Ecto neural progenitor cell (in vitro differentiated cells): ENCODE measurements at places on chromosomes 5 and 9.

- DNase-seq = no peak
Measured at GRCh38 chr9:26773056-26773455, 119.5 kb downstream of the CAAP1 start.

DNA sequence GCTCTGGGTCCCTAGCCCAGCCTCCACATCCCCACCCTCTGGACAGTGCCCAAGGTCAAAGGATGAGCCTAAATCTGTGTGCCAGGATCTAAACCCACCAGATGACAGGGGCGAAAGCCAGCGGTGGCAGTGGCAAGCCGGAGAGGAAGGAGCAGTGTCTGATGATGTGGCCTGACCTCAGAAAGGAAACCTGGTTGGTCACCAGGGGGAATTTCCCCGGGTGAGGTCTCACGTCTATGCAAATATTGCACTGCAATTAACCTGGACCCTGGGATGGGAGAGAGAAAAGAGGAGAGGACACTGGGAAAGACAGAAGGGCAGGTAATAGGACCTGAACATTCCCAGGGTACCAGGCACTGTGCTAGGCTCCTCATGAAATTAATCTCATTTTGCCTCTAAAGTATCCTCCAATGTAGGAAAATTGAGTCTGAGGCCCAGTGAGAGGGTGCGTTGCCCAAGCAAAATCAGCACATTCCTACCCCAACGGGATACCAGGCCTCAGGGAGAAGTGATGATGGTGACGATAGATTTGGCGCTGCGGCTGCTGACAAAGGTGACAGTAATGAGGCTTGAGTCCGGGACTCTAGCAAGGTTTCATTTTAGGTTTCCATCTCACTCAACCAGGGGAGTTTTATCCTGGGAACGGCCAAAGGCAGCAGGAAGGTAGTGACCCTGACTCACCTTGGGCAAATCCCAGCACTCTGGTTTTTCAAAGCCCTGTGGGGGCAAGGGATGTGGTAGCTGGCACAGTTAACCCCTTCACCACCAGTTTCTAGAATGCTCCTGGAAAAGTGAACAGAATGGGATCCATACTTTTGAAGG is 13.4 kb upstream of the TNIP1 start:
- DNase-seq = no peak

DNA sequence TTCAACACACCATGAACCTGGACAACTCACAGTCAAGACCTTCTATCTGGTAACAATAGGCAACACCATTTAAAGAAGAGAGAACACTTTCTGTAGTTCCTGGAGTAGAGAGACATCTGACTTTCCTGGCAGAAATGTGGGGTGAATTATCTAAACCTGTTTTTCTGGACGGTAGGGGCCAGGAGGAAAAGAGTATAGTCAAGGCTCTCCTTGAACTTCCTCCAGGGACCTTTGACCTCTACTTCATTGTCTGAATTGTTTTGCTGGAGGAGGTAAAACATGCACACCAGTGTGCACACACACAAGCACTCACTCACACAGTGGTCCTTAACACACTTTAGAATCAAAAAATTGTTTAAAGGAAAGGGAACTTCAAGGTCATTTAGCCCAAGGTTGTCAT is 13.2 kb downstream of the S100Z start:
- no peak for DNase-seq

- DNase-seq = no peak
Measured at GRCh38 chr9:109017493-109017892, 4.2 kb upstream of the CTNNAL1 start.

DNA sequence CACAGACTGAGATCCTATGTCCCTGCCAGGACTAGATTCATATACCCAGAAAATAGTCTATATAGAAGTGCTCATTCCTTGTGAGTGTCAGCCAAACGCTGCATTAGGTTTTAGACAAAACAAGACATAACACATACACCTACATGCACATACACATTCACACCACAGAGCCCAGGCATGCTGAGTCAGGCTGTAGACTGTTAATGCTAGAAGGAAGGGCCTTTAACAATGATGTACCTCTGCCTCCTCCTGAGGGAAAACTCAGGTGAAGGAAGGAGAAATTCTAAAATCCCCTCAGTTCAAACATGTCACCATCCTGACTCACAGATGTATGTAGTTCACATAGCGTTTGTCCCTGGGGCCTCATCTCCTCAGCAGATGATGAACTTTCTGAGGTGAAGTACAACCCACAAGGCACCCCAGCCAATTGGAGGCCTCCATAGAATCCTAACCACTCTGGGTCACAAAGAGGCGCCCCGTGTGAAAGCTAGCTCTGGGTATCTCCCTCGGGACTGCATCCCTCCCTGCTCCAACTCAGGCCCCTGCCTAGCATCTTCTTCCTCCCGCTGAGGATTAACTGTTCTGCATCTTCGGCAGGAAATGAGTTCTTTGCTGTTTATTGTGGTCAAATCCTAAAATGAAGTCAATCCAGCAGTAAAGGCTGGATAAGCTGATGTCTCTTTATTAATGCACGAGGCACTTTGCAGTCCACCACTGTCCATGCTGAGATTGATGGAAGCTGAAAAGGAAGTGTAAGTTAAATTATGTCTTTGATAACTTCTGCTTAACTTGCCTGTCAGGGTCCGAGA is 40.8 kb upstream of the FSTL4 start:
- no peak for DNase-seq

- DNase-seq = no peak
Measured at GRCh38 chr5:172952034-172952511, 7.2 kb upstream of the RPL26L1 start.

GRCh38 chr5:52867809-52868208 is 80.1 kb downstream of the ITGA1 start:
- no peak for DNase-seq

DNA sequence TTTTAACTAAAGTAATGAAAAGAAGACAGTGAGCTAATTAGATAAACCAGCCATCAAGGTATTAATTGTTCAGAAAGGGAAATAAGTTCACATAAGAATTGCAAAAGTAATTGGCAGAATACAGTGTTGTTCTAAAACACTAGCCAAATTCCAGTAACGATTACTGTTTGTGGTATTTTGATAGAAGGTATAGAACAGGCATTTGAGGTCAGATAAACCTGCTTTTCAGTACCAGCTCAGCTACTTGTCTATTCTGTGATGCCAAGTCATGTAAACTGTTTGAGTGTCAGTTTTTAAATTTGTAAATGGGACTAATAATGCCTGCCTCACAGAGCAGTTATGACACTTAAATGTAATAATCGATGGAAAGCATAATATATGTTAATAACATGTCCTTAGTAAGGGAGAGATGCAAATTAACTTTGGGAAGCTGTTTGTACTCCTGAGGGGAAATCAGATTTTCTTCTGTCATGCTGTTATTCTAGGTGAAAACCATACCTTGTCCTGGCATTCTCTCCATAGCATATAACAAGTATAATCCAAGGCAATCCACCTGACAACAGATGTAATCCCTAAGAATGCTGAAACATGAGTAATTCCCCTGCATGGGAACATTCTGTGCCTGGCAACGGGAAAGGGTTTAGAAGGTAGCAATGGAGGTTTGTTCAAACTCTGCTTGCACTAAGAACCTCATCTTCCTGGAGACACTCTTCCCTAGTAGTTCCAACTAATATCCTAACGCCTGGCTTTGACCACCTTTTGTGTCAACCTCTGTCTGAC is 509.5 kb upstream of the PAPPA start:
- DNase-seq = no peak

GRCh38 chr5:55600086-55600485 is 65.3 kb upstream of the PLPP1 start:
- no peak for DNase-seq

DNA sequence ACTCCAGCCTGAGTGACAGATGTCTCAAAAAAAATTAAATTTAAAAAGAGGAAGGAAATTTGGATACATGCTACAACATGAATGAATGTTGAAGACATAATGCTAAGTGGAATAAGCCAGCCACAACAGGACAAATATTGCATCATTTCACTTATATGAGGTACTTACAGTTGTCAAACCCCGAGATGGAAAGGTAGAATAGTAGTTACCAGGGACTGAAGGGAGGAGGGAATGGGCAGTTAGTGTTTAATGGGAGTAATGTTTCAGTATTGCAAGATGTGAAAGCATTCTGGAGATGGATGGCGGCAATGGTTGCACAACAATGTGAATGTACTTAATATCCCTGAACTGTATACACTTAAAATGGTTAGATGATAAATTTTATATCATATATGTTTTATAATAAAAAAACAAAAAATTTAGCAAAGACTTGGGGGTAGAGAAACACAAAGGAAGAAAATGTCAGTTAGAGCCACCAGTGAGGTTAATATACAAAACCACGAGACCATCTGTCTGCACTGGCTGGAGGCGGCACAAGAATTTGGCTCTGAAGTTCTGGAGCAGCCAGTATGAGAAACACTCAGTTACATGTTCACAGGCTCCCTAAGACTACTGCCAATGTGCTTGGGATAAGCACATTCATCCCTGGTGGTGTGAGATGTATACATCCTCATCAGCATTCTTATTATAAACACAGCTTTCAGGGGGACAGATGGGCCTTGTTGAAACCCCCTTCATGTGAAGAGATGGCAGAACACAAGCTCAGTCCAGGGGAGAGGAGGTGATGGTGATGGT is 37.0 kb upstream of the RPS23 start:
- no peak for DNase-seq

DNA sequence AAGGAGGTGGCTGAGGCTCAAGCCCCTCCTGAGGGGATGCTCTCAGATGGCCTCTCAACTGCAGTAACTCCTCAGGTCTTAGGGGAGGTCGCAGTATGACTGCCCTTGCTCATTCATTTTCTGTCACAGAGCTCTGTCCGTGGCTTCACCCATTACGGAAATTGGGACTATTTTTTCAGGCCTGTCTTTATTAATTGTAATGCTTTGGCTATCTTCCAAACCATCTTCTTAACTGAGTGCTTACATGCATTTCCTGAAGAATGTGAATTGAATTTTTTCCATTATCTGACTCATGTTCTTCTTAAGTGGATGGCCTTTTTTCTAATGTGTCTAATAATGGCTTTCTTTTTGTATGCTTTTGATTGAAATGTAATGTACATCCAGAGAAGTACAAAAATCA is 36.4 kb upstream of the SV2C start:
- DNase-seq = no peak

- no peak for DNase-seq
Measured at GRCh38 chr9:134243778-134244467, 79.6 kb upstream of the RNU6ATAC start.

DNA sequence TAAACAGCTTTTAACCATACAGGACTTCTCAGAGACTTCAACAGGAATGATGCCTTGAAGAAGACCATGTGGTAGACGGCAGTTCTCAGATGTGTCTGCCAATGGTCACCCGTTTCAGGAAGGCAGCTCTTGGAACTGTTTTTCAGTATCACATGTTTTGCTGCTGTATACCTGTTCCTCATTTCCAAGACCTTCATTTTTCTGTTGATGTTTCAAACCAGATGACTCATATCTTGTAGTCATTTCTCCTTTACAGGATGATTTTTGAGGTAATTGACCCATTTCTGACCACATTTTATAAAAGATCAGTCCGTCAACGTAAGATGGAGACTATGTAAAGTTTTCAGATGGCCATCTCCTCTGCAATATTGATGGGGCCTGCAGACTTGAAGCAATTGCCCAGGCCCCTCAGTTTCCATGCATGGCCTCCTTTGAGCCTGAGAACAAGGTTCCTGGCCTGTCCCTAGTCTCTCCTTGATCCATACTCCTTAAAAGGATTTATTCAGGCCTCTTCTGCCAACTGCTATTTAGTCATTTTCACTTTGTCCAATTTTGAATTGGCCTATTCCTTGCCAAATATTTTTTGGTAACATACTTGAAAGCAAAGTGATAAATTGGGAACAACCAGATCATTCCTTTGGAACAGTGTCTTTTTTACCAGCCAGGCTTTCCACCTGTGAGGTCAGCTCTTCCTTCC is 128.6 kb downstream of the PDZD2 start:
- DNase-seq = no peak
